Cortex of kidney (tissue), 1 donor: ENCODE measurements at places on chromosomes 6 and 20.

GRCh38 chr6:140039364-140039763, 664.9 kb upstream of the CITED2 start:
- DNase-seq: no peak

GRCh38 chr6:27592481-27593199, 119.7 kb upstream of the ZNF184 start:
- no peak for DNase-seq

GRCh38 chr20:8812817-8813216, 256.1 kb upstream of the PLCB4 start:
- DNase-seq: no peak

DNA sequence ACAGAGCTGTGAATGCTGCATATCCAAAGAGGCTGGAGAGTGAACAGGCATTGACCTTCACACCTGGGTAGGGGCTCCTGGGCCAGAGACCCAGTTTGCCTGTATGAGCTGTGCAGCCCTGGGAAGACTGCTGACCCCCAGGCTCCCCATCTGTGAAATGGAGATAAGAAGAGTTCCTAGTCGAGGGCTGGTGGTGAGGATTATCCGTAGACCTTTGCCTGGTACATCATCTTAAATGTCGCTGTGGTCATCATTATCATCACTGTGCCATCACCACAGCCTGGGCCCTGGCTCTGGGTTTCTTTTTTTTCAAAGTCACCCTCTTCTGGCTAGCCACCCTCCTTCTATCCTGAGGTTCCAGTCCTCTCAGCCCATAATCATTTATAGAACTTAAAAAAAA, 12.0 kb downstream of the AGPAT4 start:
- no peak for DNase-seq

DNA sequence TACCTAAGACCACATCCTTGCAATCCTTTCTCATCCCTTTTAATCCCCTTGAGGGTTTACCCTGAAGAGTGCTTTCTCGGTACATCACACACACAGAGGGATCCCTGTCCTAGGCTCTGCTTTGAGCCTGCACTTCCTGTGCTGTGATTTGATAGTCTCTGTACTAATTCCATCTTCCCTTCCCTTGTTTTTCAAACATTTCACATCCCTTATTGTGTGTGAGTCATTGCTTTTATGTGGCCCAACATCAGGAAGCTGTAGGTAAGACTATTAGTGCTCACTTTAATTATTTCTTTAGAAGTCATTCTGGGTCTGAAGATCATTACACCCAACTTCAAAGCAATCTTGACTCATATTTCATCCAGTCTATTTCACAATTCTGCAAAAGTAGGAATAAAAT, 57.2 kb upstream of the ANKEF1 start:
- no peak for DNase-seq
